ENCODE measurements at places on chromosomes 16 and 17.

DNA sequence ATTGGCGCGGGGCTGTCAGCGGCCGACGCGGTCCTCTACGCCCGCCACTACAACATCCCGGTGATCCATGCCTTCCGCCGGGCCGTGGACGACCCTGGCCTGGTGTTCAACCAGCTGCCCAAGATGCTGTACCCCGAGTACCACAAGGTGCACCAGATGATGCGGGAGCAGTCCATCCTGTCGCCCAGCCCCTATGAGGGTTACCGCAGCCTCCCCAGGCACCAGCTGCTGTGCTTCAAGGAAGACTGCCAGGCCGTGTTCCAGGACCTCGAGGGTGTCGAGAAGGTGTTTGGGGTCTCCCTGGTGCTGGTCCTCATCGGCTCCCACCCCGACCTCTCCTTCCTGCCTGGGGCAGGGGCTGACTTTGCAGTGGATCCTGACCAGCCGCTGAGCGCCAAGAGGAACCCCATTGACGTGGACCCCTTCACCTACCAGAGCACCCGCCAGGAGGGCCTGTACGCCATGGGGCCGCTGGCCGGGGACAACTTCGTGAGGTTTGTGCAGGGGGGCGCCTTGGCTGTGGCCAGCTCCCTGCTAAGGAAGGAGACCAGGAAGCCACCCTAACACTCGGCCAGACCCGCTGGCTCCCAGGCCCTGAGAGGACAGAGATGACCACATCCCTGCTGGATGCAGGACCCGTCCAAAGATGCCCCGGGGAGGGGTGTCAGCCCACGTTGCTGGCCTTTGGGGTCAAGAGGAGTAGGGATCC is 2.4 kb upstream of the NECAB2 start:
- H3K4me3 ChIP-seq: no peak overlapping the region
- H3K27me3 ChIP-seq: peaks cover 12% of the 10 kb centered on the region
- H3K27ac ChIP-seq: no peak overlapping the region
- no peaks in the 10 kb centered on the region for H3K4me1 ChIP-seq
- H3K36me3 ChIP-seq: no peaks in the 10 kb centered on the region

- no peak overlapping the region for H3K27ac ChIP-seq
- H3K4me3 ChIP-seq: no peak overlapping the region
- peaks cover 40% of the 10 kb centered on the region for H3K36me3 ChIP-seq
- H3K4me1 ChIP-seq: peaks cover 21% of the 10 kb centered on the region
- H3K27me3 ChIP-seq: no peaks in the 10 kb centered on the region
- DNase-seq: no peak
Measured at GRCh38 chr17:75319904-75320691, 30.9 kb upstream of the SLC25A19 start.

- H3K4me1 ChIP-seq: peaks cover 63% of the 10 kb centered on the region
- peaks cover 12% of the 10 kb centered on the region for H3K36me3 ChIP-seq
Measured at GRCh38 chr17:7019839-7020519, 2.9 kb upstream of the BCL6B start.

DNA sequence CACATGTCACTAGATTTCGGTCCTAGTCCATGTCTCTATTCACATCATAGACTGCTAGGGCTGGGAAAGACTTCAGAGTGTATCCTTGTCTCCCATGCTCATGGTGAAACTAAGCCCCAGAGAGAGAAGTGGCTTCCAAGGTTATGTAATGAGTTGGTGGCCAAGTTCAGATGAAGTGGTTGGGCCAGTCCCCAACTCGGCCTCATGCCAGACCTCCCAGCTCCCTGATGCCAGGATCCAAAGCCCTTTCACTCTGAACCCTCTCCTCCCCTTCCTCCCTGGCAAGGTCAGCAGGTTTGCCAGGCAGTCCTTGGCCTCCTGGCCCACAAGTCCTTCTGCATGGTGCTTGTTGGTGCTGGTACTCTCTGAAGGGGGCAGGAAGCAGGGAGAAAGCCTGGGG is 189.7 kb downstream of the AXIN2 start:
- H3K4me1 ChIP-seq: peaks cover 12% of the 10 kb centered on the region
- no peaks in the 10 kb centered on the region for H3K36me3 ChIP-seq
- H3K27me3 ChIP-seq: peaks cover 8% of the 10 kb centered on the region
- no peak overlapping the region for H3K27ac ChIP-seq
